ENCODE measurements at places on chromosomes 3 and 15.

DNA sequence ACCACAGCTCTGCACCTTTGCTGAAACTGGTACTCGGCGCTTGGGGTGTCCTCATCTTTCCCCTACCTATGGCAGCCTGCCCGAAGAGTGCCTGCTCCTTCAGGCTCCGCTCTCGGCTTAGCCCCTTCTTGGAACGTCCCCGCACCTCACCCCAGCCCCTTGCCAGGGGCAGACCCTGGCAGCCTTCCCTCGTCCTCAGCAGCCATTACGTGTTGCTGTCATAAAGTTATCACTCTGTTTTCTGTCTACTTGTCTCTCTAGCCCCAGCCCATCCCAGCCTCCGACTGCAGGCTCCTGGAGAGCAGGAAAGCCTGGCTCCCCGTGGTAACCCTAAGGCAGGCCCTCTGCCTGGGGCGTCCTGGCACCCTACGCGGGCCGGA lies 5.1 kb upstream of the BAHD1 start:
- DNase-seq = no peak

- DNase-seq = peak; percentile 82
Observed at GRCh38 chr3:100063929-100064461, 50.3 kb downstream of the FILIP1L start.

DNA sequence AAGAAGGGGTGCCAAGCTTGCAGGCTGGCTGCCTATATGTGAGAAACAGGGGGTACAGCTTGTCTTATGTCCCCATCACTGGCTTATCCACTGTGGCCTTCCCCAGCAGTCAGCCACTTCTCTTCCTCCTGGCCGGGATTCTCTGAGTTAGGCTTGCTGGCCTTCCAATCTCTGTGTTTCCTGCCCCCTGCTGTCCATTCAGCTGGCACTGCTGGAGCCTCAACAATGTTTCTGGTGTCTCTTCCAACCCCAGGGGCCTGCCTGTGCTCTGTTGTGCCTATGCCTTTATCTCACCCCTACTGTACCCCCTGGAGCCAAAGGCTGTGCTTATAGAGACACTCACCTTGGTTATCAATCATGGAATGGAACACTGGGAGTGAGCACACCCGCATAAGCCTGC lies 36.5 kb downstream of the ANAPC13 start:
- DNase-seq = peak; percentile 70

DNA sequence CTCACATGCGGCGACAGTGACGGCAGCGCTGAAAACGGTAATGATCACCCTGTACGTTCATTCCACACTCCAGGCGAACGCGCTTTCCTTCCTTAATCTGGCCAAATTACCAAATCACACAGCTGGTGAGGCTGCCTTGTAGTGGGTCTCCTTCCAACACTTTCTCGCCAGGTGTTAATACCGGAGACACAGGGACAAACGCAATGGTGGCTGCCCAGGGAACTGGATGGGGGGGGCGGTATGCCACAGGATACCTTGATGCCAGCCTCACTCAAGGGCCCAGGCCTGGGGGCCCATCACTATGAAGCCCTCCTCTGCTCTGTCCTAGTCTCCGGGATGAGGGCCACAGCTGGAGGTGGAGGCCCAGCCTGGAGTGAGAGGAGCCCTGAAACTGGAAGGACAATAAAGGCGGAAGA lies 1.4 kb upstream of the CAMK2N2 start:
- no peak for DNase-seq

GRCh38 chr15:26882112-26882511 lies 15.2 kb downstream of the GABRA5 start:
- DNase-seq = no peak

DNA sequence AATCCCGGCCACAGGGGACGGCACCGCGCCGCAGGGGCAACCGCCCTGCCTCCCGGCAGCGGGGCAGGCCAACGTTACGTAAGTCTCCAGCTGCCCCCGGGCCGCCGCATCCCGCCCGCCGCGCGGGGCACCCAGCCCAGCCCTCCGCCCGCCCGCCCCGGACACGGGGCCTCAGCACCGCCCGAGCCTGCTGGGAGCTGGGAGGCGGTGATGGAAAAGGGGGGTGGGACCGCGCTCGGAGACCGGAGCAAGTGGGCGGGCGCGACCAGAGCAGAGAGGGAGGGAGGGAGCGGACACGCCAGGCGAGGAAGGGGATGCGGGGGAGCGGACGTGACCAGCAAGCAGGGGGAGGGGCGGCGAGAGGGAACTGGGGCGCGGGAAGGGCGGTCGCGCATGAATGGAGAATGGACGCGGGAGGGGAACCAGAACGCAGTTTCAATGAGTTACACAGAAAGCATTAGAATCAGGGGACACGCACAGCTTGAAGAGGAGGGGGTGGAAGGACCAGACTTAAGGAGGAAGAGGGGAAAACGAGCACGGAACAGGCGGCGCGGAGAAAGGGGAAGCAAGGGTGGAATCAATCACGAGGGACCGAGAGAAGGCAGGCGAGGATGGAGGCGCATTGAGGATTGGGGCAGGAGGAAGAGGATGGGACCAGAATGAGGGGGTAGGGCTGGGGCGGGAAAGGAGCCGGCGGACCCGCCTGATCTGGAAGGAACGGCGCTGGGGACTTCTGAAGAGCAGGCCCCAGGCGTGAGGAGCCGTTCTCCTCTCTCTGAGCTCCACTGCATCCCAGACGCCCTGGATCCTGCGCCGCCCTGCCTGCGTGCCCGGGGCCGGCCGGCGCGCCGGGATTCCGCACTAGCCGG lies 559 bp downstream of the PKM start:
- peak; percentile 89 for DNase-seq

- no peak for DNase-seq
Observed at GRCh38 chr3:179438841-179439240, 12.4 kb downstream of the GNB4 start.

- DNase-seq = peak; percentile 82
Observed at GRCh38 chr3:42651248-42652091, 2.0 kb upstream of the ZBTB47 start.

- DNase-seq = no peak
Observed at GRCh38 chr3:24512564-24513197, 18.0 kb upstream of the THRB start.

- no peak for DNase-seq
Observed at GRCh38 chr15:98966091-98966787, 41.4 kb downstream of the PGPEP1L start.

- no peak for DNase-seq
Observed at GRCh38 chr15:55660153-55660552, 72.0 kb upstream of the PYGO1 start.

DNA sequence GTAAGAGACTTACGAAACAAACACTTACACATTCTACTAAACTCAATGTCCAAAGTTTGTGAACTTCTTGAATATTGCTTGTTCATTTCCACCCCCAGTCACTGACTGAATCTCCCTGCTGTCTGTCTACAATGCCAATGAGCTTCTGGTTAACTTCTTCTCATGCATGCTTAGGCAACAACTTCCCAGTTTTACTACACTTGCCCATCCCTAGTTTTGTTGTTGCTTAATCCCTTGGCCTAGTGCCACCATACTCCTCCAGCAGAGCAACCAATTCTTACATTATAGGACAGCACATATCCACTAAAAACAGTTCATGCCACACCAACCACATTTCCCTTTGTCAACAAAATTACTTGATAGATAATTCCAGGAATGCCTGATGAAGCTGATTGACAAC lies 40.9 kb upstream of the CCR2 start:
- DNase-seq = no peak

GRCh38 chr3:144189044-144189443 lies 217.4 kb downstream of the DIPK2A start:
- no peak for DNase-seq

DNA sequence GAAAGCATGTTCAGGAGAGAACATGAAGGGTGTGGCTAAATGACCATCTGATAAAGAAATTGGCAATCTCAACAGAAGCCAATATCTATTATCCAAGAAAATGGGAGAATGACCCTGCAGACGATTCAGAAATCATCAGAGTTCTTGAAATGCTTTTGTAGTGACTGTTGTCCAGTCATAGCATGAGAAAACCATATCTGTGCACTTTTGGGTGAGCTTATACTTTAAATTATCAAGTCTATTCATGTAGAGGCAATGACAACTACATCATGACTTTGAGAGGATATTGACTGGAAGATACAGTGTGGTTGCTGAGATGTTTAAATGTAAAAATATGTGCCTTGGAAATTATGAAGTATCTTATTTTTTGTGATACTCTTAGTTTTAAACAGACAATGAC lies 57.6 kb upstream of the AZI2 start:
- no peak for DNase-seq

All from ELR (cell line).